ENCODE measurements at places on chromosomes 6 and 20. TPM values are rescaled to one million over a fixed set of nuclear protein-coding genes. Genes with fewer than 3 reads are reported as not detected.

GRCh38 chr6:14540276-14540675 lies 422.7 kb downstream of the CD83 start:
- no peak for DNase-seq

GRCh38 chr6:135145063-135145800 lies 35.9 kb upstream of the MYB start:
- no peak for DNase-seq

DNA sequence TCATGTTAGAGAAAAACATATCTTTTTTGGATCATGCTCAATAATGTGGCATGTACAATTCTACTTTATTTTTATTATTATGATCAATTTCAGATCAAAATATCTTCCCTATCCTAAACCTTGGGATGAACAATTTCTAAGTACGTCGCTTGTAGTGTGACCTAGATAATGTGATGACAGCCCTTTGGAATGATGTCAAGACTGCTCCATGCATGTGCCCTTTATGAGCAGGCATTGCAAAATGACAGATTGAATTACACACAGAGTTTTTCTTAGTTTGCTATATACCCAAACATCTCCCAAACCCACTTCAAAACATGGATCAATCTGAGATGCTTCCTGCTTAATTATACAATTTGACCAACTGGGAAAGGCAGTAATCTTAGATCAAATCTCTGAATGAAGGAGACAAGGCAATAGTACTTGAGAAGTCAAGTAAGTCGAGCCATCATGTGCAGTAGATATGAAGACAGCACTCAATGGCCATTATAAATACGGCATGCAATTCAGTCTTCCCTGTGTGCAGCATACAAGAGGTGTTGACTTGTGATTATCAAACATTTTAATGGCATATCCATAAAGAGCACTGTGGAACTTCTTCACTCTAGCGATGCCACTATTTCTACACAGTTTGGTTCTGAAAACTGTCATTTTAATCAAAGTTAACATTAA lies 294.8 kb downstream of the RNF144B start:
- DNase-seq = no peak

GRCh38 chr6:85552652-85553051 lies 41.0 kb downstream of the SNX14 start:
- no peak for DNase-seq

DNA sequence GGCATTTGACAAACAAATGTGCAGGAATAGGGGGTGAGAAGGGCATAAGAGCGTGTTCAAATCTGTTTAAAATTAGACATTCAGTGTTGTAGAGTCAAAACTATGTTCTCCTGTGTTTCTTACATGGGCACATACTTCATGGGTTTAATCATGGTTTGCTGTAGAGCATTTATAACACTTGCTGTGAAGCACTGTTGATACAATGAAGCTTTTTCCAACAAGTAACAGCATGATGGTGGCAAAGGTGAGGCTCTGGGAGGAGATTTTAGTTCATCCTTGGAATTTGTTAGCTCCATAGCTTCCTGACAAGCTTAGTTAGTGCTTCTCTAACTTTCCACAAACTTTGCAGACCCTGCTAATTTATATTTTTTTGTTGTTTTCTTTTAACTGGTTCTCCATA lies 900.7 kb downstream of the TFAP2A start:
- no peak for DNase-seq

DNA sequence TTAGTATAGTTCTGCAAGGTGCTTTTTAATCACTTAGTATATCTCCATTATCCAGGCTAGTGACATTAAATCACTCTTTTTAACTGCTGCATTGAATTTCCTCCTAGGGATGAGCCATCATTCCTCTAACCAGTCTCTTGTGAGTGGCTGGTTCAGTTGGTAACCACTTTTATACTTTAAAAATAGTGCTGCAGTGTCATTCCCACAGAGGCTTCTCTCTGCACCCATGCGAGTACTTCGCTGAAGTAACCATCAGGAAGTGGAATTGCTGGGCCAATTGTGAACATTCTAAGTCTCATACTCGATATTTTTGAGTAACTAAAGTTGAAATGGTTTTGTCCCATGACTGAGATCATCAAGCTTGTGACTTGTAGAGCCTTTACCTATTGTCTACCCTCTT lies 2.1 kb downstream of the BTN3A2 start:
- DNase-seq = no peak

GRCh38 chr6:40437631-40438030 lies 149.5 kb downstream of the LRFN2 start:
- DNase-seq = no peak

Gene B3GAT2
- total RNA-seq = not detected

Gene ARMH2
- total RNA-seq = not detected

DNA sequence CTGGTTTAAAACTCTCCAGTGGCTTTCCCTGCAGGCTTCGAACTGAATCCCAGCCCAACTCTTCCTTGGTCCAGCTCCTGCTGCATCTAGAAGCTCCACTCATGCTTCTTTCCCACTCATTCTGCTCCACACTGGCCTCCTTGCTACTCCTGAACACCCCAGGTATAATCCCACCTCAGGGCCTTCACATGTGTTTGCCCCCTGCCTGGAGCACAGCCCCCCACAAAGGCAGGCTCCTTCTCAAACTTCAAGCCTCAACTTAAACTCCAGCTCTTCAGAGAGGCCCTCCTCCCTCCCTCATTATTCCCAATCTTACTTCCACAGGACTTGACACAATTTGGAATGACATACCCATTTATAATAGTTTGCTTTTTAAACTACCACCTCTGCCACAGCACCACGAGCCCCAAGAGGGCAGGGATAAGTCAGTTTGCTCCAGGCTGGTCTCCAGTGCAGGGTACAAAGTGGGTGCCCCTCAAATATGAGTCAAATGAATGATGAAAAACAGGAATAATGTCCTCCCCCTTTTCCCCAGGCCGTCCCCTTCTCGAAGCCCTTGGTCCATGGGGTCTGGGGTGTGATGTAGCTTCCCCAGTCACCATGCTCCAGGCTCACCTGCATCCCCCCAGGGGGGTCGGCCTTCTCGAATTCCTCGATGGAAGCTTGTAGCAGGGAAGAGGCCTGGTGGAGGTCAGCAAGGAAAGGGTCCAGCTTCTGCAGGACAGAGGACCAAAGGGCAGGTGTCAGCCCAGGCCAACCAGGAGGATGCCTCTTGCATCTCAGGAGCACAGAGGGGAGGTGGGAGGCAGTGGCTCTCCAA lies 37.4 kb downstream of the KIAA1755 start:
- DNase-seq = peak; percentile 40

GRCh38 chr6:108903796-108904195 lies 55.6 kb downstream of the ARMC2 start:
- no peak for DNase-seq

DNA sequence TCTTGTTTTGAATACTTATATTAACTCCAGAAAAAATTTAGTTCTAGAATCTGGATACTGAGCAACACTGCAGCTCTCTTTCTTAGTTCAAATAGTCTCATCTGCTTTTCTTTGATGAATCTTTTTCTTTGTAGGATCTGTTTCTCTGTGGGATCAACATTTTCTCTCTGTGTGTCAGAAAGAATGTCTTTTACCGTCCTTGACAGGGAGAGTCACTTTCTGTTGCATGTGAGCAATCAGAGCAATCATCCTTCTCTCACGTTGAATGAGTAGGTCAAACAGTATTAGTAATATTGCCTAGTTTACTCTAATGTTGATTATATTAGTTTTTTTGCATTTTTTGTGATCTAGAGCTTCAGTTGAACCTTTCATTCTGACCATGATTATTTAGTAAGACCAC lies 130.9 kb downstream of the TRMT11 start:
- no peak for DNase-seq
